ENCODE measurements at places on chromosomes 1 and 21. TPM values are rescaled to one million over a fixed set of nuclear protein-coding genes. Genes with fewer than 3 reads are reported as not detected.

- no peak overlapping the region for H3K4me3 ChIP-seq
- DNase-seq = no peak
- H3K27me3 ChIP-seq = no peaks in the 10 kb centered on the region
Measured at GRCh38 chr1:51210055-51210454, 26.0 kb upstream of the RNF11 start.

GRCh38 chr1:41718497-41718896 lies 200.2 kb downstream of the HIVEP3 start:
- H3K27me3 ChIP-seq = no peaks in the 10 kb centered on the region
- no peak overlapping the region for H3K4me3 ChIP-seq
- no peak overlapping the region for H3K27ac ChIP-seq
- no peak for DNase-seq
- H3K36me3 ChIP-seq = no peaks in the 10 kb centered on the region

- H3K4me1 ChIP-seq = peaks cover 14% of the 10 kb centered on the region
- no peak overlapping the region for H3K4me3 ChIP-seq
- H3K27ac ChIP-seq = no peak overlapping the region
- DNase-seq = no peak
Measured at GRCh38 chr1:183918589-183918988, 113.7 kb downstream of the RGL1 start.

GRCh38 chr1:52306227-52307006 lies 59.6 kb downstream of the CC2D1B start:
- H3K27me3 ChIP-seq = no peaks in the 10 kb centered on the region
- no peaks in the 10 kb centered on the region for H3K4me1 ChIP-seq
- H3K36me3 ChIP-seq = no peaks in the 10 kb centered on the region
- no peak overlapping the region for H3K4me3 ChIP-seq

DNA sequence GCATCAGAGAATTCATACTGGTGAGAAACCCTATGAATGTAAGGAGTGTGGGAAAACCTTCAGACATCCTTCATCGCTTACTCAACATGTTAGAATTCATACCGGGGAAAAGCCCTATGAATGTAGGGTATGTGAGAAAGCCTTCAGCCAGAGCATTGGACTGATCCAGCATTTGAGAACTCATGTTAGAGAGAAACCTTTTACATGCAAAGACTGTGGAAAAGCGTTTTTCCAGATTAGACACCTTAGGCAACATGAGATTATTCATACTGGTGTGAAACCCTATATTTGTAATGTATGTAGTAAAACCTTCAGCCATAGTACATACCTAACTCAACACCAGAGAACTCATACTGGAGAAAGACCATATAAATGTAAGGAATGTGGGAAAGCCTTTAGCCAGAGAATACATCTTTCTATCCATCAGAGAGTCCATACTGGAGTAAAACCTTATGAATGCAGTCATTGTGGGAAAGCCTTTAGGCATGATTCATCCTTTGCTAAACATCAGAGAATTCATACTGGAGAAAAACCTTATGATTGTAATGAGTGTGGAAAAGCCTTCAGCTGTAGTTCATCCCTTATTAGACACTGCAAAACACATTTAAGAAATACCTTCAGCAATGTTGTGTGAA lies 12.8 kb downstream of the ZFP69B start:
- DNase-seq = no peak
- H3K4me1 ChIP-seq = no peaks in the 10 kb centered on the region
- no peak overlapping the region for H3K27ac ChIP-seq
- H3K27me3 ChIP-seq = no peaks in the 10 kb centered on the region

DNA sequence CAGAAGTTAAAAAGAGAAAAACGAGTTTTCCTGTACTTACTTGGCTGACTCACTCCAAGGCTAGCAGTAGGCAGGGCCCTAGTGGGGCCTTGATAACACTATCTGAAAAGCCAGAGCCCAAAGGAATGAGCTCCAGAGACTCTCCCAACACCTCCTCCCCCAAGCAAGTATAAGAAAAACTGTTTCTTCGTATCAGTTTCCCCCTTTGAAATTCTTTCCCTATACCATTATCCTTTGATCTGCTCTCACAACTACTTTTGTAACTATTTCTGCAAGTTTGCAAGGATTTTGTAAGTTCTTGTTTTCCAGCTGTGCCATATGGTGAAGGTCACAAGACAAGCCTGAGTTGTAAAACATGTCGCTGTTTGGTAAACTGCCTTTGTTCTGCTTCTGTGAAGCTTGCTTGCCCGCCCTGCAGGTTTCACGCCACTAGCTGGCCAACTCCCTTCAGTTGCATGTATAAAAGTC lies 36.5 kb upstream of the KCNJ15 start:
- no peaks in the 10 kb centered on the region for H3K27me3 ChIP-seq
- peaks cover 17% of the 10 kb centered on the region for H3K36me3 ChIP-seq
- H3K4me3 ChIP-seq = no peak overlapping the region
- no peak overlapping the region for H3K27ac ChIP-seq
- peaks cover 20% of the 10 kb centered on the region for H3K4me1 ChIP-seq
- no peak for DNase-seq

GRCh38 chr1:168706391-168706992 lies 22.5 kb downstream of the DPT start:
- H3K27ac ChIP-seq = no peak overlapping the region
- no peaks in the 10 kb centered on the region for H3K4me1 ChIP-seq
- no peak overlapping the region for H3K4me3 ChIP-seq
- peaks cover 13% of the 10 kb centered on the region for H3K27me3 ChIP-seq
- DNase-seq = no peak

GRCh38 chr1:225388372-225388771 lies 39.5 kb downstream of the LBR start:
- no peak for DNase-seq
- no peak overlapping the region for H3K4me3 ChIP-seq
- H3K36me3 ChIP-seq = no peaks in the 10 kb centered on the region
- no peak overlapping the region for H3K27ac ChIP-seq
- no peaks in the 10 kb centered on the region for H3K4me1 ChIP-seq

Gene IQGAP3
- total RNA-seq = 22.5 TPM

Gene MTARC2
- not detected for total RNA-seq

Gene PRAMEF26
- not detected for total RNA-seq

Gene TMPRSS15
- not detected for total RNA-seq

Gene MCOLN3
- 0.91 TPM for total RNA-seq

Measured in activated T-cell treated with anti-CD3 and anti-CD28 coated beads, Interleukin-2, amount 50 U/mL, for 72 hours (primary cell).